BJ (cell line): ENCODE measurements at places on chromosomes 11 and 22.

DNA sequence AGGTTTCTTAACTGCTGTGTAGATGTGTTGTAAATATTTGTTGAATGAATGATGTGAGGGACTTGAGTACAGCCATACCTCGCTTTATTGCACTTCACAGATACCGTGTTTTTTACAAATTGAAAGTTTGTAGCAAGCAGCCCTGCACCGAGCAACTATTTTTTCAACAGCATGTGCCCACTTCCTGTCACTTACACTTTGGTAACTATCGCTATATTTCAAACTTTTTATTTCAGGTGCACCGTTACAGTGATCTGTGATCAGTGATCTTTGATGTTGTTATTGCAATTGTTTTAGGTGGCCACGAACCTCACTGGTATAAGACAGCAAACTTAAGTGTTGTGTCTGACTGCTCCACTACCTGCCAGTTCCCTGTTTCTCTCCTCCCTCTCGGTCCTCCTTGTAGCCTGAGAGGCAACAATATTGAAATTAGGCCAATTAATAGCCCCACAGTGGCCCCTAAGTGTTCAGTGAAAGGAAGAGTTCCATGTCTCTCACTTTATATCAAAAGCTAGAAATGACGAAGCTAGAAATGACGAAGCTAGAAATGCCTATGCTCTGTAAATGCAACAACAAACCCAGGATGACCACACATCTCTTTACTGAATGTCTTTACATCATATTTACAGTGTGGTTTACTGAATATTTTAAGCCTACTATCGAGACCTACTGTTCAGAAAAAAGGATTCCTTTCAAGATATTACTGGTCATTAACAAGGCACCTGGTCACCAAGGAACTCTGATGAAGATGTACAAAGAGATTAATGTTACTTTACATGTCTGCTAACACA lies 1.0 kb downstream of the SFI1 start:
- no peak for DNase-seq

DNA sequence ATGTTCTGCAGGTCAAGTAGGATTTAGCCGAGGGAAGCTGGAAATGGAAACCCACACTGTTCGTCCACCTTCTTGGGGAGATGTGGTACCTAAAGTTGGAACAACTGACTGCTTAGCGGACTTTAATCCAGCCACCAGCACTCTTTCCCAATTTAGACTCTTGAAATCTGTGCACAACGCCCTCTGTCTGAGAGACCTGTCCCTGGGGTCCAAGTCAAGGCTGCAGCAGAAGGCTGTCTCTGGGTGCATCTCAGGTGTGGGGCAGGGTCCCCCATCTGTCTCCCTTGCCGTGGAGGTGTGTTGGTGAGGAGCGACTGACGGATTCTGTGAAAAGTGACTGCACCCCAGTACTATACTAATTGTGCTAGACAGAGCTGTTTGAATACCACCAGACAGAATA lies 168.2 kb upstream of the CADM1 start:
- no peak for DNase-seq

DNA sequence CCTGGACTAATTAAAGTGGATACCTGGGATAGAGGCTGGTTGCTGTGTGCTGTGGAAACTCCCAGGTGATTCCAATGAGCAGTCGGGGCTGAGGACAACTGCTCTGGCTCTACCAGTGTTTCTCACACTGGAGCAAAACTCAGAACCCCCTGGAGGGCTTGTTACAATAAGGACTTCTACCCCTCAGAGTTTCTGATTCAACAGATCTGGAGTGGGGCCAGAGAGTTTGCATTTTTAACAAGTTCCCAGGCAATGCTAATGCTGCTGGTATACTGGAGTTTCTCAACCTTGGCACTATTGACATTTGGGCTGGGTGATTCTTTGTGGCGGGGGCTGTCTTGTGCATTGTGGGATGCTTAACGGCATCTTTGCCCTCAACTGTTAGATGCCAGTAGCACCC lies 353.7 kb downstream of the MIAT start:
- DNase-seq: no peak

DNA sequence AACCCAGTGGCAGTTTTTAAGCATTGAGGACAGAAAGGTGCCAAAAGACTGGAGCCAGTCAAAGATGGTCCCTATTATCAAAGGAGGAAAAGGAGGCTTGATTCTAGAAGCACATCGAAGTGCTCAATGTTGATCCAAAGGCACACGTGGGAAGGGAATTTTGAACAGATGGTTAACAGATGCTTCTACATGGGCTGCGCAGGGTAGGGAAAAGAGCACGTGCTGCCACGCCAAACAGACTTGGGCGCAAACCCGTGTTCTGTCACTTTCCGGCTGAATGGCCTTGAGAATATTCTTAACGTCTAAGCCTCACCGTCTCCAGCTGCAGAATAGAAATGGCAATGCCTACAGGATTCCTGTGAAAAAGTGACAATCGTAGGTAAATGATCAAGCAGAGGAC lies 217.9 kb upstream of the MTNR1B start:
- no peak for DNase-seq

- DNase-seq: no peak
These were observed 86.4 kb downstream of the CDKN1C start for GRCh38 chr11:2798951-2799761.

DNA sequence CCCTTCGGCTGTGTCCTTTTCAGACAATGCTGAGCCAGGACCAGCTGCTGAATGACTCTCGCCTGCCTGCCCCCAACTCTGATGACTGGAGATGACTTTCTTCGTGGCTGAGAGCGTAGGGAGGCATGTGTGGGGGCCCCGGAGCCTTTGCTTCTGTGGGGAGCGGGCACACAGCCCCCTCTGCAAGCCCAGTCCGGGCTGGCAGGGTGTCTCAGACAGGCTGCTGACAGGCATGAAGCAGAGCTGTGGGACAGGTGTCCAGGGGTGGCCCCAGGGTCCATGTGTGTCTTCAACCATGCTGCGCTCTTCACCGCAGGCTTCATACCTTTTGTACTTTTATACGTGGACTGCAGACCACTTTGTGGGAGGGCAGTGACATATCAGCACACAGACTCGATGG lies 16.6 kb downstream of the CYB5R2 start:
- DNase-seq: no peak

DNA sequence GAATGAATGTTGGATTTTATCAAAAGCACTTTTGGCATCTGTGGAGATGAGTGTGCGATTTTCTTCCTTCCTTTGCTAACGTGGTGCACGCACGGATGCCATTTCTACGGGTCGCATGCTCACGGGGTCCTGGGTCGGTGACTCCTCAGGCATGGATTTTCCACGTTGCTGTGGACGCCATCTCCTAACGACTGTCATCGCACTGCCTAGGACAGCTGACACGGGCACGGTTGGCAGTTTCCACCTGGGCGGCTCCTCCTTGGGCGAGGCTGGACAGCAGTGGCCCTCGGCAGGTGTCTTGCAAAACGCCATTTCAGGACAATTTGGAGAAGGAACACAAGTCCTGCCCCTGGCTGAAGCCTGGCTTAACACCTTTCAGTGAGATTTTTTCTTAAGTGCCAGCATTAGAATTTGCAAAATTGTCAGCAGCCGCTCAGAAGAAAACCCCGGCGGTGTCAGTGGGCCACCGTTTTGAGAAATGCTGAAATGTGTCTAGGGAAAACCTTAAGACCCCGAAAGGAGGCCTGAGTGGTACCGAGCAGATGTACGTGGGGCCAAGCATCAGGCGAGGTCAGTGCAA lies 34.7 kb upstream of the TOLLIP start:
- DNase-seq: no peak

DNA sequence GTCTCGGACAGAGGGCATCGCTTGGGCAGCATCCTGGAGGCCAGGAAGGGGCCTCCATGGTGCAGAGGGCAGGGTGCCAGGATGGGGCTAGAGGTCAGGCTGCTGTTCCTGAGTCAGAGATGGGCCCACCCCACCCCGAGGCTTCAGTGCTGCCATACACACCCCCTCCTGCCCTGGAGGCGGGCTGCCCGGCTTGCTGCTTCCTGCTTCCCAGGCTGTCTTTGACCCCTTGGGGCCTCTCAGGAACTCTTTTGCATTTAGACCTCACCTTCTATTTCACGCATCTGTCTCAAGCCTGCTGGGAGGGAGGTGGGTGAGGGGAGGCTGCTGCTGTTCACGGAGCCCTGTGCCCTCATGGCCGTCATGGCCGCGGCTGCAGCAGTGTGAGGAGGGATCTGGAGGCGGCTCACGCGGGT lies 6.6 kb upstream of the GRAMD4 start:
- no peak for DNase-seq

DNA sequence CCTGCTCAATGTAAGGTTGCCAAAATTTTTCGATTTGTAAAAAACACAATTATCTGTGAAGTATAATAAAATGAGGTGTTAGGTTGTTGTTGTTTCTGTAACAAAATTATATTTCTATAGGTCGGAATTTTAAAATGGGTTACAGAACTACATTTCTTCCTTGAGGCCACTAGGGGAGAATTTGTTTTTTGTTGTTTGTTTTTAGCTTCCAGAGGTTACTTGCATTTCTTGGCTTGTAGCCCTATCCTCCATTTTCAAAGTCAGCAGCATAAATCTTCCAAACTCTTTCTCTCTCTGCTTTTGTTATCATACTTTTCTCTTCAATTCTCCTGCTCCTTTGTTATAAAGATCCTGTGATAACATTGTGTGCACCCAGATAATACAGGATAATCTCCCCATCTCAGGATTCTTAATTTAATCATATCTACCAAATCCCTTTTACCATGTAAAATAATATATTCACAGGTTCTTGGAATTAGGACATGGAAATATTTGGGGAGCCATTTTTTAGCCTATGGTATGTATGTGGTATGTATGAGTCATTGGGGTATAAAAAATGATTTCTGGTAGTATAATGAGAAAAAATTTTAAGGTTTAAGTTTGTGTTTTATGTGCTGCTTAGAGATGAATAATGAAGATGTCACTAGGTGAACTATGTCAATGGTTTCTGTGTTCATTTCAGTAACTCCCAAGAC lies 9.4 kb upstream of the PATL1 start:
- DNase-seq: no peak

DNA sequence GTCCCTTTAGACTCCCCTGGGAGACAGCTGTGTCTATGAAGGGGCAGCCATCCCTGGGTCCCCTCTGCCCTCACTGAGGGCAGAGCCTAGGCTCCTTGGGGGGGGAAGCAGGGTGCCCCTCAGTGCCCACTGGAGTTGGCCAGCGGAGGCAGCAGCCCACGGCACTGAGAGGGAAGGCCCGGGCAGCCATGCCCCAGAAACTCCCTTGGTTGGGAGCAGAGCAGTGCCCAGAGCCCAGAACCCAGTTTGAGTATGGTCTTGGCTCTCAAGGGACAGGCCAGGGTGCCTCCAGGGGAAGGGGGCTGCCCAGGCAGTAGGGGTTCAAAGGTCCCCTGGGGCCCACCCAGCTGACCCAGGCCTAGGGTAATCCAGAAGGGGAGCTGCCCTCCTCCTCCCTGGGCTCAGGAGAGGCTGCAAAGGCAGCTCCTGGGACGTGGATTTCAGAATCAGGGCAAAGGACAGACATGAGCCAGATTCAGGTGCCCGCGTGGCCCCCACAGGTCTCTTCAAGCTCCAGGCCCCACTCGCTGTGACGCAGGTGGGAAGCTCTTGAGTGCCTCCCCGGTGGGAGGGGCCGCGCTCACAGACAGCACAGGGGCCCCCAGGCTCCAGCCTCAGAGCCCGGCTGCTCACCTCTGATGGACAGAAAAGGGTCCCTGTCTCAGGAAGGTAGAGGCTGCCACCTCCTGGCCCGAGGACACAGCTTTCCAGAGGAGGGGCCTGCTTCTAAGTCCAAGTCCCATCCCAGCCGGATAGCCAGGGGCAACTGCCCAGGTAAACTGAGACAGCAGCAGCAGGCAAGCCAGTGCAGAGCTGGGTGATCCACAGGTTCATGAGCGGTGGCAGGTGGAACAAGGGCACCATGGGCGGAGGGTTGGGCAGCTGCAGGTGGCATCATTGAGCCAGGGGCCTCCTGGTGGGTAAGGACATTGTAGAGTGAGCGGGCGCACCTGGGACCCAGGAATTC lies 2.6 kb downstream of the C11orf21 start:
- DNase-seq: no peak

DNA sequence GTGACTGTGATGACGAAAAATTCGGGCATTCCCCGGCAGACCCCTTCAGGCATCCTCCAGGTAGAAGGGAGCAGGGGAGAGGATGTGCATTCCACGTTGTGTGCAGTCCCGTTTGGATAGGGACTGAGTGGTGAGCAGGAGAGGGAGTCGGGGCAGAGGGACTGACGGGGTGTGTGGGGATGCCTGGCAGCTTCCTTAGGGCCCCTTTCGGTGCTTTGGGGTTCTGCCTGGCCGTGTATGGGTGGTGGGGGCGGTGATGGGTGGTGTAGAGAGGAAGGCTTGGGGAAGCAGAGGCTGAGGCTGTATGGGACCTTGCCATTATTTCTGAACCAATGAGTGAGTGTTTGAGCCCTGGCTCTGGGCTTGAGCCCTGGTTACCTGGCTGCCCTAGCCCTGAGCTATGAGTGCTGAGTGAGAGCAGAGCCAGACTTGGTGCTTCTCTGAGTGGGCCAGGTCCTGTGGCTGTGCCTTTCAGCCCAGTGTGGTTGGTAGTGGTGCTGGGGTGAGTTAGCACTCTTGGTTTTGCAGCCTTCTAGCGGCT lies 914 bp downstream of the INPPL1 start:
- no peak for DNase-seq

DNA sequence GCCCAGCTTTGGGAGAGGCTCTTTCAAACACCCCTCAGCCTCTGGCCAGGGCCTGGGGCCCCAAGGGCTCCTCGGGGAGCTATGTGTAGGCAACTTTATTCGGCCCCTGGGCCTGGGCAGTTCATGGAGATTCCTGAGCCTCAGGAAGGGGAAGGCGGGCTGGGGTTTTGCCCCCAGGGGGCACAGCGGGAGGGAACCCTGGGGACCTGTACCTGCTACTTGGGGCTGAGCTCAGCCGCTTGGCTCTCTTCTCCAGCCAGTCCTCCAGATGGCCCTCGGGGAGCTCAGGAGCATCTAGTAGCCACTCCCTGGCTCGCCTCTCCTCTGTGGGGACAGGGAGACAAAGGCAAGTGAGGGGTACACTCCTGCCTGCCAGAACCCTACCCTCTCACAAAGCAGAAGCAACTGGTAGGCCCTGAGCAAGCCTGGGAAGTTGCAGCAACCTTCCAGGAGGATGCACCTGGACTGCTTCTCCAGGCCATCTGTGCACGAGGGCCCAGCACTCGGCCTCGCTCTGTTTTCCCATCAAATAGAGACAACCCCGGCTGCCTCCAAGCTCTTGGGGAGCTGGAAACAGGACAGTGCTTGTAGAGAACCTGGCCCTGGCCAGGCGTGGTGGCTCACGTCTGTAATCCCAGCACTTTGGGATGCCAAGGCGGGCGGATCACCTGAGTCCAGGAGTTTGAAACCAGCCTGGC lies 18.5 kb downstream of the CABP7 start:
- DNase-seq: no peak

DNA sequence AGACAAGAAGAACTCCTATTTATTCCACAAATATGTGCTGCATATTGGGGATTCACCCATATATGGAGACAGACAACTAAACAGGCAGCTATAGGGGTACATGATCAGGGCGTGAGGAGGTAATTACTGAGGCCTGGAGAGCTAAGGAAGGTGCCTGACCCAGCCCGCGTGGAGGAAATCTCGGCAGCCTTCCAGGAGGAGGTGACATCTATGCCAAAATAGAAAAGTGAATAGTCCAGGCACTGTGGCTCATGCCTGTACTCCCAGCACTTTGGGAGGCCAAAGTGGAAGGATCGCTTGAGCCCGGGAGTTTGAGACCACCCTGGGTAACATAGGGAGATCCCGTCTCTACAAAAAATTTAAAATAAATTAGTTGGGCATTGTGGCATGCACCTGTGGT lies 13.6 kb downstream of the NIPSNAP1 start:
- no peak for DNase-seq
